ENCODE measurements at places on chromosomes 5 and 9. TPM values are rescaled to one million over a fixed set of nuclear protein-coding genes. Genes with fewer than 3 reads are reported as not detected.

- DNase-seq, result no peak
Measured at GRCh38 chr5:86971034-86971571, 296.6 kb upstream of the RASA1 start.

CEMIP2 gene
- total RNA-seq, result 62.3 TPM

GRCh38 chr5:87499478-87500410 lies 87.0 kb upstream of the CCNH start:
- DNase-seq, result no peak

DNA sequence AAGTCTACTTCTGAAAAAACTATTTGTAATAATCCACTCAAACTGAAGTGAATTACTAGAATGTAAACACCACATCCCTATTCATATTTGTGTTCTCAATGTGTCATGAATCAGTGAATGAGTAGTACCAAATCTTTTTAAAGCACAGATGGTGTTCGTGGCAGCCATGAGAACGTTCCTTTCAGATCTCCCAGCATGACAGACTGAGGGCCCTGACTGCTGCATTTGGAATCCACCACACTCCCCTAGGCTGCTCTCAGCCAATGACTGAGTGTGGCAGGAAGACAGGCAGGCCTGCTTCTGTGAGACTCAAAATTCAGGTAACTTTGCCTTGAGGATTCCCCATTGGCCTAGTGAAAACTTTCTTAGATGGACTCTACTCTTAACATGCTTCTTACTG lies 10.9 kb upstream of the JMY start:
- DNase-seq, result no peak
